ENCODE measurements at places on chromosomes 6 and 20.

DNA sequence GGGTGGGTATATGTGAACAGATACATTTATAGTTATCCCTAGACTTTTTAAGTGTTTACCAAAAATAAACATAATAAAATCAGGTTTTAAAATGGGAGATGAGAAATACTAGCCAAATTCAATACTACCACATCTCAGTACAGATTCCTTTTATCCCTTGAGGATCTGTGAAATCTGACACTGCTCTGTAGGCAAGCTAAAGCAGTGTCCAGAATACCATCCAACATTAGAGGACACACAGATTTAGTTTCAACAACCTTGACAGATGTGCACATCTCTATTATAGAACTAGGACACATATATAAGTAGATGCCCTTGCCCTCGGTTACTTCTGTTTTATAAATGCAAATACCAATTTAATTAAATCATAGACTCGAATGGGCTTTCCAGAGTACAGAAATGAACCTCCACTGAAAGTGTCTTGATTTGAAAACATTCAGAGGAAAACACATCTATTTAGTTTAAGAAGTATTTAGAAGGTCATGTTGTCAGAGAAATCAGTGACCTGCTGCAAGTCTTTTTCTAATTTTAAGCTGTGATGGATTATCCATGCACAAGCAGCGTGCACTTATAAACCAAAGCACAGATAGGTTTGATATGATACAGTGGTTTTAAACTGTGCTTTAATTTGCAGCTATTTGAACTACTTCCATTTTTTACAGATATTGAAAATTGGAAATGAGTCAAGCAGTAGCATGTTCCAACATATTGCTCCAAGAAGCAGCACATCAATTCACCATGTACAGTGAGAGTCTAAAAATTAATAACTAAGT, 156.3 kb upstream of the EPHA7 start:
- no peak for DNase-seq

GRCh38 chr6:136249811-136250685, at the start of gene MTFR2:
Gene MTFR2, minus strand, starts transcription at chr6:136250311. Its CDS starts 1,212 bp downstream, at chr6:136249099.
- DNase-seq = peak; percentile 98

- DNase-seq = no peak
These were observed 78.9 kb downstream of the THBS2 start for GRCh38 chr6:169174516-169175359.

DNA sequence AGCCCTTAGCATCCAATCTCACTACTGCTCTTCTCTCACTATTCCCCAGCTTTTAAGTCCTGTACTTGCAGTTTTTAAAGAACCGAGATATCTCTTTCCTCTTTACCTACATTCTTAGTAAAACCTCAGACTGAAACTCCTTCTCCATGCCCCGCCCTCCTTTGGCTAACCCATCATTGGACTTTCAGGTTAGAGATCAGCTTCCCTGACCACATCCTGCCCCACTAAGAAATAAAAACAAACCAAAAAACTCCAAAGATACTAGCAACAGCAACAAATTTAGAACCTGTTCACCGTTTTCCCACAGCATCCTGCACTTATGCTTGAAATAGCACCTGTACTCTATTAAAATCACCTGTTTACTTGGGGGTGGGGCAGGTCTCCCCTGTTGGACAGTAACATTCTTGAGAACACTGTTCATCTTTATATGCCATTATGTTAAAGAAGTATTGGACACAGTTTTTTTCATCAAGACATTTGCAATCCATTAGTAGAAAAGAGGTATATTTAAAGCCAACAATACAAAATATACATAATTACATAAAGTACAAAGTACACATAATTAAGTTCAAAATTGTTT, 16.3 kb upstream of the SMAP1 start:
- DNase-seq = peak; percentile 71

DNA sequence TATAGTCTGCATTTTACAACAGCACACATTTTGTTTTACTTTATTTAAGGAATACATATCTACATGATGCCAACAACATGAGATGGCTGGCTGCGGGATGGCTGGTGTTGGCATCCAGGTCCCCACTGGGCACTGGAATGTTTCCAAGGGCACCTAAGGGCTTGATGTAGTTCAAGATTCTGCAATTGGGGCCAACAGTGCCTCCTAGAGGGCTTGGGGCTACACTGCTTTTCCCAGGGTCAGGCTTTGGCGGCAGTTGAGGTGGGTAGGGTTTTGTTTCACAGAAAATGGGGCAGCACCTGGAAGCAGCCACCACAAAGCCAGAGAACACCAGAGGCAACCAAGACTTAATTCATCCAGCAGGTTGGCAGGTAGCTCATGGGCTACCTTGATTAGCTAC, 202.2 kb upstream of the PRND start:
- no peak for DNase-seq

DNA sequence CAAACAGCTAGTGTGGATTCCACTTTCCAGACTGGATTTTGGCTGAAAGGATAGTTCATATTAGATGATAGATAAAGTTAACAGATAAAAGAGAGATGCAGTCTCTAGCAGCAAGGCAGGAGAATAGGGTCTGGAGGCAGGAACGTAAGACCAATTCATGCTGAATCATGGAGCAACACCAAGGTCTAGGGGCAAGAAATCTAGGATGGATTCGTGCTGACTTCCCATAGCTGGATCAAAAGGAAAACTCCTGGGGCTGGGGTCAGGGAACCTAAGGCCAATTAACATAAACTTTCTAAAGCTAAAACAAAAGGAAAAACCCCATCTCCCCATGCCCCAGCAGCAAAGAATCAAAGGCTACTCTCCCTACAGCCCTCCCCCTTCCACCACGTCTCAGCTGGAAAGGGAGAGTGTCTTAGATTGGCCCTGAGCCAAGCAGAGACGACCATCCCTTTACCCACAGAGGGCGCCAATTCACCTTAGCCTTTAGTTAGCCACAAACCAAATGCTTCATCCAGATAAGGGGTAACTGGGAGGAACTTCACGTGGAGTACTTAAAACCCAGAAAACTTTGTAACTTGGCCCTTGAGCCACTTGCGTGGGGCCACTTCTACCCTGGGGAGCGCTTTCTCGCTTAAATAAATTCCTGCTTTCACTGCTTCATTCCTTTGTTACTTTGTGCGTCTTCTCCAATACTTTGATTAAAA, 7.6 kb downstream of the TREM1 start:
- DNase-seq = peak; percentile 78

DNA sequence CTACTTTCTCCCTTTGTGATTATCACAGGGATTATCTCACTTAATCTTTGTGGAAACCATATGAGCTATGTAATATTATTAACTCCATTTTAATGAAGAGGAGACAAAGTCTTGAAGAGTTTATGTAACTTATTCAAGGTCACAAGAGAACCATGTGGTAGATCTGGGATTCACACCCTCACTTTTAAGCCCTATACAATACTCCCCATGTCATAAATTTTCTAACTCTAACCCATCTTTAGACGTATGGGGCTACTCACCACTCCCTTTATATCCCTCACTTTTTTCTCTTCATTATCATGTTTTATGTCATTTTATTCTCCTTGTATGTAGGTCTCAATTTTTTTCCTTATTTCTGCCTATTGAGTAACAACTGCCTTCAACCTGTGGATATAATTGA, 126.4 kb upstream of the AHI1 start:
- DNase-seq = no peak

GRCh38 chr6:134529921-134530320, 212.0 kb upstream of the SGK1 start:
- peak; percentile 30 for DNase-seq

- DNase-seq = no peak
These were observed 795.9 kb downstream of the EPHA7 start for GRCh38 chr6:92623431-92623830.

DNA sequence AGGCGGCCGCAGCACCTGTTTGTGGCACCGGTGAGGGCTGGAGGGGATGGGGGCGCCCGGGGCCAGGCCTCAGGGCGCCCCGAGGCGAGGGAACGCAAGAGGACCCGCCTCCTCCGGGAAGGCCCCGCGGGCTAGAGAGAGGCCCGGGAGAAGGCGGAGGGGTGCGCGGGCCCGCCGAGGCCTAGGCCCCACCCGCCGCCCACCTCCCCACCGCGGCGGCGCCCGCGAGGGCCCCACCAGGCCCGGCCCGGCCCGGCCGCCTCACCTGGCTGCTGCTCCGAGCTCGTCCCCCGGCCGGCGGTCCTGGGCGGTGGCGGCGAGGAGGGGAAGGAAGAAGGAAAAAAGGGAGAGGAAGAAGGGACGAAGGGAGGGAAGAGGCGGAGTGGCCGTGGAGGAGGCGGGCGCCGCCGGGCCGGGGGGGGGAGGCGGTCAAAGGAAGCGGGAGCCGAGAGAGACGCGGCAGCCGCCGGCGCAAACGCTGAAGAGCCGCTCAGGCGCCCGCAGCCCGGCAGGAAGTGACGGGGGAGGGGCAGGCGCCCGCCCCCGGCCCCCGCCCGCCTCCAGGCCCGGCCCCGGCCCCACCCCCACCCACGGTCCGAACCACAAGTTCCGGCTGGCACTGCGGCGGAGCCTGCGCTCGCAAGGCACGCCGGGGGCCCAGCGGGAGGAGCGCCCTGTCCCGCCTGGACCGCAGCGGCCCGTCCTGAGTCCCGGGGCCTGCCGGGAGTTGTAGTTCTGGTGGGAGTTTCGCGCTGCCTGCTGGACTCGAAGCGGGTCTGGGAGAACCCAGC, at the start of gene STAU1:
Gene STAU1 (minus strand): TSS at position 484 of the 791 bp plus-strand sequence. CDS start 22,133 bp downstream, outside the sequence.
- DNase-seq = peak; percentile 94

DNA sequence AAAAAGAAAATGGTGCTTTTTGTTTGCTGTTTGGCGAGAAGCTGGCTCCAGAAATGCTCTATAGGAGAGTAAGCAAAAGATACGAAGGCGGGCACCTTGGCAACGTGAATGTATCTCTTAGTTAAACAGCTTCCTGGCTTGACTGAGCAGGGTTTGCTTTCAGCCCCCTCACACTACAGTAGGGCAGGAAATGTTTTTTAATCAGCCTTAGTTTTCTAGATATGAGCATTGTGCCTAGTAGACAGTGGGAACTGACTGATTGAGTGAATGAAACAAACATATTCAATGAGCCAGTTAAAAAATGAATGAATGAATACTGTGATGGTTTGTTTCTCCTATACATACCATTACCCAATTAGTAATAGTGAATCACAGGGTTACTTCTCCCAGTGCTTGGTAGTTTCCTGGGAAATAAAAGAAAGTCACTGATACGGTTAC, 19.9 kb downstream of the CAP2 start:
- DNase-seq = no peak

DNA sequence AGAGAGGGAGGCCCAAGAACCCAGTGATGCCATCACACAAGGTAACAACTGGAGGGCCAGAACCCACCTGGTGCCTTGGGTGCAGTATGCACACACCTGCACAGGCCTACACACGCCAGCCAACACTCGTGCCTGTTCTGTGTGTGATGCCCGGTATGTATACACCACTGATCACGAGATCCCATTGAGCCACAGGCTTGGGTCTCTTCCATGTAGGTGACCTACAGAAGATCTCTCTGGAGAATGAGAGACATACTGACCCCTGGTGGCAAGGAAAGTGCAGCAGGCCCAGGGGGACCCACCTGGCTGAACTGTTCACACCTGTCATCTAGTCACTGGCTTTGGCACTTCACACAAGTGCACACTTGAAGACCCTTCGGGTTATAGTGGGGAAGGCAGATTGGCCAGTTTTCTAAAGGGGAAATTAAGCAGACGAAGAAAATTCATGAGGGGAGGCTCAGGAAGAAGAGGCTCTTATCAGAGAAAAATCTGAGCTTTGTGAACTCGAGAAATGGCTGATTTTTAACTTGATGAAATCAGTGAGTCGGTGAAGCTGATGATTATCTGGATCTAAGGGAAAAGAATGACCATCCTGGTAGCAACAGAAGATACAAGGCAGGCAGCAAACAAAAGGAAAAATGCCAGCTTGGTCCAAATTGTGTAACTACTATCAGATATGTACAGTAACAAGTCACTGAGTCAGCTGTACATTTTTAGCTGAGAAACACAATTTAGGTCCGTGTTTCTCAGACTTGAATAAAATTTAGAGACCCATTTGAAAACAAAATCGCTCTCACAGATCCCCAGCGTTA, 69.1 kb upstream of the PBOV1 start:
- peak; percentile 55 for DNase-seq

- DNase-seq = no peak
These were observed 620.5 kb downstream of the DOK5 start for GRCh38 chr20:55095745-55096400.

DNA sequence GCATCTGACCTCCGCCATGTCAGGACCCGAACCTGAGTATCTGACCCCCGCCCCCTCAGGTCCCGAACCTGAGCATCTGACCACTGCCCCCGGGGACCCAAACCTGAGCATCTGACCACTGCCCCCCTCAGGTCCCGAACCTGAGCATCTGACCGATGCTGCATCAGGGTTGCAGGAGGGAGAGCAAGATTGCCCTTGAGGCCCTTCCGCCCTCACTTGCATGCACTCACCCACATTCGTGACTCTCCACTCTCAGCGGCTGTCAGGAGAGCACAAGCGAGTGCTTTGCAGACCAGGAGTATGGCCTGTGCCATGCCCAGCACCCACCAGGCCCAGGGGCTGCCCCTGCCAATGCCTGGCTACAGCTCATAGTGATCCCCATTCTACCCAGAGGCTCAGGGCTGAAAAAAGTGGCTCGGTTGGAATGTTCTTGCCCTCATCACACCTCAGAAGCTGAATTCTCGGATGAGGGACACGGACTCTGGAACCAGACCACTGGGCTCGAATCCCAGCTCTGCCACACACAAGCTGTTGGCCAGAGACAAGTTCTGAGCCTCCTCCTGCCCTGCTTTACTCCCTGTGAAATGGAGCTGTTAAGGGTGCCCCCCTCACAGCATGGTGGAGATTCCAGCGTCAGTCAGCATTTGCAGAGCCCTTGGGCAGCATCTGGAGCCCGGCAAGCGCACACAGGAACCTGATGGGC, 82.1 kb downstream of the DLL1 start:
- no peak for DNase-seq

DNA sequence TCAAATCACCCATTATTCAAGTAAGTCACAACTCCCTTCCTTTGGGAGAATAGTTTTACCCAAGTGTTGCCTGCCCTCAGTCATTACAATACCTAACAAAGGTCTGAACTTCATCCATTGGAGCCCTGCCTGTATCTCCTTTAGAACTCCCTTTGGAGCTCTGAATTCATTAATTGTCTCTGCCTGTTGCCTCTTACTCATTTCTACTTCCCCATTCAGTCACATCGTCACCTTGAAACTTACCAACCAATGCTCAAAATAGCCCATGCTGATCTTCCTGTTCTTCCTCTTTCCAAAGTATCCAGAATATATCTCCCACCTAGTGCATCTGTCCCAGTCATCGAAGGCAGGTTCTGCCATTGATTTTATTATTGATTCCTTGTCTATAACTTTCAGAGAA, 120.7 kb upstream of the ADGRF1 start:
- no peak for DNase-seq

DNA sequence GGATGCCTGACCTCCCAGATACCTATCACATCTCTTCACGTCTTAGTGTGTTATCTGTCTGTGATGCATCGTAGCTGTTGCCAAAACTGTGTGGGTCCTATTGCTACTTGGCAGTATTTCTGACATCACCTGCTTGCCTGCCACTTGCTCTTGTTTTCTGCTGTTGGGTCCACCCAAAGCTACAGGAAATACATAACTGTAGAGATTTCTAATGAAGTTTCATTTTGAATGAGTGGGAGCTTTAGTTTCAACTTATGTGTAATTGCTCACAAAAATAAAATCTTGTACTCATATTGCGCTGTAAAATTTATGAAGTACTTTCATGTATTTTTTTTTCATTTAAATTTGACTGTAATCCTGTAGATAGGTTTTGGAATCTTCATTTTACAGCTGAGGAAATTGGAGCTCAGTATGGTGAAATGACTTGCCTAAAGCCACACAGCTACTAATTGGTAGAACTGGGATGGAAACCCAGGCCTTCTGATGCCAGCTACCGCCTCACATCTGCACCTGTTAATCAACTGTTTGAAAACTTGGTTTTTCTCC, 113.6 kb upstream of the MAN1A1 start:
- peak; percentile 29 for DNase-seq
